ENCODE measurements at places on chromosomes 11 and 22.

DNA sequence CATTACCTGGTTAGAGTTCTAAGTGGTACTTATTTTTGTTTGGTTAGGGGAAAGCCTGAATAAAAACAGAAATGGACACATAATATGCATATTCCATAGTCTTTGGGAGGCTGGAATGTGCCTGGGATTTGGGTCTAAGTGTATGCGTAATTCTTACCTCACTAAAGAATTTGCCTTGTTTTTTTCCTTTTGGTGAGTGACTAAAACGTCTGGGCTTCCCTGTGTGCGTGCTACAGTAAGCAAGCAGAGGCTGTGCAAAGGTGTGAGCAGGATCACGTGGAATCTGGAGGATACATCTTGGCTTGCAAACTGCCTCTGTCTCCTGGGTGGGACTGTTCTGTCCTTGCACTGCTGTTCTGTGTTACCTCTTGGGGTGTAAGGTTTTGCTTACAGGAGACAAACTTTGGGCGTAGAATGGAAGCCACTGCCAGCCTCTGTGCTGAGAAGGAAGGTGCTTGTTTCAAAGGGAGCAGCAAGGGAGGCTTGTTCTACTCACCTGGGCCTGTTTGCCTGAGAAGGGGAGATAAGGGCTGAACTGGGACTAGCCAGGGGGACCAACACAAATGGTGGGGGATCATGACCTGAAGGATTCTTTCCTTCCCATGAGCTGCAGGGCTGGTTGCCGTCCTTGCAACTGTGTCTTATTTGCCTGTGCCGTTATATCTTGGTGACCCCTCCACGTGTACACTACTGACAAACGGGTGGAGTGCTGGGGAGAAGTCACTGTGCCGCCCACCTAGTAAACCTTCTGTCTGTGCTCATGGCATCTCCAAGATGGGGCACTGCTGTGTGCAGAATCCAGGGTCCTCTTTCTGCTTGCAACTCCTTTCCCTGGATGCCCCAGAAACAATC, 4.5 kb downstream of the NEAT1 start:
- DNase-seq: no peak

DNA sequence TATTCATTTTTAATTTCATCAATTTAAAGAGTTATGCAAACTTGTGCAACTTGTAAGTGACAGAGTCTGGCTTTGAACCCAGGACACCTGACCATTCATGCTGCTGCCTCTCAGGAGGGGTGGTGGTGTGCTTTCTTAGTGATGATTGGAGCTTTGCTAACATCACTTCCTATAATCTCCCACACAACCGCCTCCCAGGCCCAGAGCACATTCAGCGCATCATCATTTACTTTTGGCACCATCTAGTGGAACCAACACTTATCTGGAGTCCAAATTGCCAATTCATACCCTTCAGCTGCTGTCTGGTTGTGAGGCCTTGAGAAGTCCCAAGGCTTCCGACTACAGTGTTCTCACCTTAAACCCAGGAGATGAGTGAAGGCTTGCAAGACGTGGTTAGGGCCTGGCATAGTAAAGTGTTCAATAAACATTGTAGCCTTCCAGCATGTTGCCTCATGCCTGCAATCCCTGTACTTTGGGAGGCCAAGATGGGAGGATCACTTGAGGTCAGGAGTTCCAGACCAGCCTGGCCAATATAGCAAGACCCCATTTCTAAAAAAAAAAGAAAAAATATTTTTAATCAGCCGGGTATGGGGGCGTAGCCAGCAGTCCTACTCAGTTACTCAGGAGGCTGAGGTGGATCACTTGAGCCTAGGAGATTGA, 1.1 kb upstream of the TTLL1 start:
- DNase-seq: peak; percentile 71

DNA sequence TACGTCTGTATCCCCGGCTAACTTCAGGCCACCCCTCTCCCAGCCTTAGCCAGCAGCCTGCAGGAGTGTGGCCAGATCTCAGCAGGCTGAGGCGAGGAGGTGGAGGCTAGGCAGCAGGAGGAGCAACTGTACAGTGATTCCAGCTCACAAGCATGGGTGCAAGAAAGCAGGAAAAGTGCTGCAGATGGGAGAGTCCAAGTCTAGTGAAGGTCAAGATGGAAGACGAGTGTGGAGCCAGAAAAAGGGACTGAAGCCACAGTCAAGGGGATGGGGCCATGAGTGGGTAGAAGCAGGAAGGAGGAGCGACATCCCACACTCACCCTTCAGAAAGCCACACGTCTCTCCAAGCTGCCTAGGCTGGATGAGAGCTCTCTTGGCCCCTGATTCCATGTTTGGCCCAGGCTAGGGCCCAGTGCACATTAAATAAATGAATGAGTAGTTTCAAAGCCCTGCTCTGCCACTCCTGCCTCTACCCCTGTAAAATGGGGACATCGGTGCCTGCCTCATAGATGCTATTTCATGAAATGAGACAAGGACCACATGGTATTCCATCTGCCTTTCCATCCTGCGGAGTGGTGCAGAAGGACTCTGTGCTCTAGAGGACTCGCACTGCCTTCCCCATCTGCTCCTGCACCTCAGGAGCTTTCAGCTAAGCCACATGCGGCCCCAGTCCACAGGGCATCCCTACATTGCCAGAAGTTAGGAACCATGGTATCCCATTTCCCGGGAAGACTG, 2.9 kb downstream of the YDJC start:
- no peak for DNase-seq

GRCh38 chr11:131909426-131910177, 539.2 kb downstream of the NTM start:
- DNase-seq: no peak

DNA sequence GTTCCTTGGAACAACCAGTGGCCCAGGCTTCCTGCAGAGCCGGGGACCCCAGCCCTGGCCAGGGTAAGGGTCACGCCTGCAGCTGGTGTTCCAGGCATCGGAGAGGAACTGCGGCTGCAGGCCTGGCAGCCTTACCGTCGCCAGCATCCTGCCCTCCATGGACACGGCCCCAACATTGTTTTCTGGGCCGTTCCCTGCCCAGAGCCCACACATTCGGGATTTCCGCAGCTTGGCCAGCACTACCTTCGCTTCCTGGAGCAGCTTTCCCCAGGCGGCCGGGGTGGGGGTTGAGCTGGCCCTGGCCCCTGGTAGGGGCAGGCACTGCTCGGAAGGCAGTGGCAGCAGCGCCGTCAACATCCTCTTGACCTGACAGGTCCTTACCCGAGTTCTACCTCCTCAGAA, 17.7 kb downstream of the TXN2 start:
- no peak for DNase-seq

- DNase-seq: no peak
Measured at GRCh38 chr22:37162221-37163095, 12.7 kb upstream of the IL2RB start.

GRCh38 chr22:38830026-38830844, 13.6 kb downstream of the NPTXR start:
- no peak for DNase-seq

DNA sequence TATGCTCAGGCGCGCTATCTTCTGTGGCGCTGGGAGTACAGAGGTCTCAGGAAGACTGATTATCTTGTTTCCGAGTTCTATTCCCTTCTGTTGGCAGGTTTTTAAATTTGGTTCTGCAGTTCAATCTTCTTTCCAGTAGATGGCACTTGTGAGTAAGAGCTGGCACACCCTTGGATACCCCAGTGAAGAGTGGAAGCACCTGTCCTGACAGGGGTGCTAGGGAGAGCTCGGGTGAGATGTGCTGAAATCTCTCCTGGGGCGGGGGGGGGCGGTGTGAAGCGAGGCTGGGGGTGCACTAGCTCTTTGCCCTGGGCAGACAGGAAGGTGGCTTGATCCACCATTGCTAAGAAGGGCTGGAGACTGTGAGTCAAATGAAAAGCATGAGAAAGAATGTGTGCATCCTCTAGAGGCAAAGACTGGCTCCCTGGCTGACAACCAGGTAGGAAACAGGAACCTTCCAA, 679.9 kb upstream of the CCDC179 start:
- no peak for DNase-seq

DNA sequence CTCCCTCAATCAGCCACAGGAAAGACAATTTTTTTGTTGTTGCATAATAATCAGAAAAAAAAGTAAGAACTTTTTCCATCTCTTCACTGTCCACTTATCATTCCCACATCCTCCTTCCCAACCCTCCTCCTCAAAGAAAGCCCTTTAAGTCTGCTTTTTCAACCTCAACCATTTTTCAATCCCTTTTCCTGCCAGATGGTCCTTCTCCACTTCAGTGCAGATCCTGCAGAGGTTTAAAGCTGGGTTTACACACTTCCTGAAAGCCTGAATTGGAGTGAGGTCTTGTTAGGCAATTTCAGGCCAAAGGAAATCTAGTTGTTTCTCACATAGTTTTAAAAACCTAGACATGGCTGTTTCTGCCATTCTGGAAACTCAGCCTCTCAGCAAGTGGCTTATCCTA, 78.3 kb downstream of the RPL27A start:
- no peak for DNase-seq

DNA sequence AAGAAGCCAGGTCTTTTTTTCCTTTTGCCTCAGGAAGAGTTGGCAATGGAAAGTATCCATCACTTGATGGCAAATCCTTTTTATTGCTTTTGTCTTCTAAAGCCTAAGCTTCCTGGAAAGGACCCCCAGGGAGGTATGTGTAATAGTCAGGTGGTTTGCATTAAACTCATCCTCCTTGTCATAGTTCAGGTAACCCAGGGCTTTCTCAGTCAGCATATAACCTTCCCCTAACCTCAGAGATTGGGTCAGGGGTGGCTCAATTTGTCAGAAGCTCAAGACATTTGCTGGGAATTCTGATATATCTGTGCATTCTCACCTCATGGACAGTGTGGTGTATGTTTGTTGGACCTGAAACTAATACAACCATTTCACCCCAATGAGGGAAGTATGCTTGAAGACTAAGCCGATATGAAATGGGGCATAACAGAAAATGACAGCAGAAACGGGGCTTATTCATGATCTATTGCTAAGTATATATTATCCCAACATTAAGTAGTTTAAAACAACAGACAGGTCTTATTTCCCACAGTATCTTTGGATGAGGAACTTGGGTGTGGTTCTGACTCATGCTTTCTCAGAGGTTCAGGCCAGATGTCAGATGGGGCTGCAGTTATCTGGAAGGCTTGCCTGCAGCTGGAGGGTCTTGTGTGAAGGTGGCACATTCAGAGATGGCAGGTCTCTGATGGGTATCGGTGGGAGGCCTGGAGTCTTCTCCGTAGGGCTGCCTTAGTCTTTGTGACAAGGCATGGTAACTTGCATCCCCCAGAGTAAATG, 135.8 kb upstream of the SPON1 start:
- DNase-seq: no peak

DNA sequence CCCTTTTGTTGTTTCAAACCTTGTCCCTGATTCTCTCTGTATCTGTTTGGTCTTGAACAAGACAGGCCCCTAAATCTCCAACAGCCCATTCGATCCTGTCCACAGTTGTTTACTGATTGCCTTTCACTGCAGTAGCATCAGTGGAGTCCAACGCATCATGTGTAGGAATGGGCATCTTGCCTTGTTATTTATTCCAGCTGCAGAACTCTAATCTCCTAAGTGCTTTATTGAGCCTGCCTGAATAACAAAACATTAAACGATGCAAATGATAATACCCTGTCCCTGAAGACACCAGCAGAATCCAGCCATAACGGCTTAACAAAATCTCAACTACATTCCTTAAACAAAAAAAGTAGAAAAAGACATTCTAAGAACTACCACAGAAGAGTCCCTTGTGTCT, 50.1 kb downstream of the SLC35F2 start:
- no peak for DNase-seq

- no peak for DNase-seq
Measured at GRCh38 chr22:47148956-47149728, 386.7 kb downstream of the TBC1D22A start.

DNA sequence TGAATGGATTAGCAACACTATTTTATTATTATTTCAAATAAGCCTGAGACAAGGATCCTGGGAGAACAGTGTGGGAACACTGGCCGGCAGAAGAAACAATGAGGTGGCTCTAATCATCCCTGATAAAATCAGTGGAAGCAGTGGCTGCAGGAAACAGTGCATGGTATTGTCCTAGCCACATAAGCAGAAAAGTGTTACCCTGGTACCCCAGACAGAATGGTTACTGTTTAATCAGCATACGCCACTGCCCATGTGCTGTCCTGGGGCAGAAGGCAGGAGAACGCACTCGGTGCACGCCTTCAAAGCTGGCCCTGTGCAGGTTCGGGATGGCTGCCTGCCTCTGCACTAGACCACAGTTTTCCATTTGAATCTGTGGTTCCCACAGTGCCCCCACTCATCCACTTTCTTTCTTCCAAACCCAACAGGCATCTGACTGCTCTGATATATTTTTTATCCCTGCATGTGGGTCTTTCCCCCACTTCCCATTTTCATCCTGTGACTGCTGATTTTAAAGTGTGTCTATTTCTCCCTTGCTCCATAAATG, 25.7 kb downstream of the OPCML start:
- DNase-seq: no peak

DNA sequence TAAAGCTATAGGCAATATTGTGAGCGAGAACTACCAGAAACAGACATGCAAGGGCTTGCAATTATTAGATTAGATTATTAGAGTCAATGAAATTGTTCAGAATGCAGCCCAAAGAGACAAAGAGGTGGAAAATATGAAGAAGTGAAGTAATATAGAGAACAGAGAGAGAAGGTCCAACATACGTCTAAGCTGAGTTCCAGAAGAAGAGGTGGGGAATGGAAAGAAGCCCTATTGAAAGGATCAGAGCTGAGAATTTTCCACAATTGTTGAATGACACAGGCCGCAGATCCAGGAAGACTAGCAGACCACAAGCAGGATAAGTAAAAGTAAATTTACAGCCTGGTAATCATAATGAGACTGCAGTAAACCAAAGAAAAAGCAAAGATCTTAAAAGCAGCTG, 93.2 kb downstream of the EXT2 start:
- DNase-seq: no peak

DNA sequence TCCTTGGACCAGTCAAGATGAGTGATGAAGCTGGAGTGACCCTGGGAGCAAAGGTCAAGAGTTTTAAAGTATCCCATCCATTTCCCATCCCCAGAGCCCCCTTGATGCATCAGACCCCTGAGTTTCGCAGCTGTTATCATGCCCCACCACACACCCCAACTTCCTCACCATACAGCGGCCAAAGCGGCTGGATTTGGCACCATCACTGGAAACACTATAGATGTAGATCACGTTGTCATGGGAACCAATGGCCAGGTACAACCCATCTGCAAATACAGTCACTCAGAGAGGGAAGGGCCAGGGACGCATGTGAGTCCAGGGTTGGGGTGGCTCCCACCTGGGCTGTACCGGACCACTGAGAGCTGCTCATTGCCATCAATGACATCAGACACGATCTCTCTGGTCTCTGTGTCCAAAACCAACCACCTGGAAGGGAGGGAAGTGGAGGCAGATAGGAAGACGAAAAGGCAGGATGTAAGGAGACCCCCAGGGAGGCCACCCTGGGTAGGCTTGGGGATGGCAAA, 2.2 kb upstream of the MTA2 start:
- no peak for DNase-seq

GRCh38 chr22:30397656-30398635, 1.1 kb downstream of the SEC14L2 start:
- no peak for DNase-seq

- DNase-seq: no peak
Measured at GRCh38 chr11:76380159-76380976, 564 bp downstream of the THAP12 start.

- DNase-seq: no peak
Measured at GRCh38 chr11:1005928-1006327, 30.6 kb downstream of the MUC6 start.

Data from non-pigmented ciliary epithelial cell (primary cell).